ENCODE measurements at places on chromosomes 2 and 18.

GRCh38 chr2:152016181-152017120 lies 82.4 kb downstream of the CACNB4 start:
- no peak for DNase-seq

GRCh38 chr2:212618636-212619035 lies 80.0 kb upstream of the ERBB4 start:
- DNase-seq = no peak

- no peak for DNase-seq
Measured at GRCh38 chr2:130798472-130799218, 38.1 kb upstream of the ARHGEF4 start.

DNA sequence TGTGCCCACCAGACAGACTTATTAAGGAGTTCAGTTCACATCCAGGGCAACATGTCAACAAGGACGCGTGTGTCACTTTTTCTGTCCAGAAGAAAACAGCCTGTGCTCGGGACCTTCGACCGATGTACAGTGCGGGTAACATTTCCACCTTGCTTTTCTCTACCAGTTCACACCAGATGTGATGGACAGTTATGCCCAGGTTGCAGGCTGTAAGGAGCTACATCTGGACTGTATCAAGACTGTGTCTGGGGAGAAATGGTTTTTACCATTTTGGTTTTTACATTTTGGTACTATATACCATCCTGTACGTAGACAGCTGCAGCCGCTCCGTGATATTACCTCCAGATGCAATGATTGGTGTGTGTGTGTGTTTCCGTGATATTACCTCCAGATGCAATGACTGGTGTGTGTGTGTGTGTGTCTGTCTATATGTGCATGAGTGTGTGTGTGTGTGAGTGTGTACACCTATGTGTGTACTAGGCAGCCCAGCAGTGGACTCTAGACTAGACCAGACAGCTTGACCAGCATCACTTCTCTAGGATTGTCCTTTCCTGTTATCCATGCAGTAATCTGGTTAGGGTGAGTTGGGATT lies 118.0 kb downstream of the COL6A3 start:
- no peak for DNase-seq

- no peak for DNase-seq
Measured at GRCh38 chr2:69087912-69088240, 74.9 kb downstream of the ANTXR1 start.

- no peak for DNase-seq
Measured at GRCh38 chr18:44743631-44744030, 62.9 kb downstream of the SETBP1 start.

DNA sequence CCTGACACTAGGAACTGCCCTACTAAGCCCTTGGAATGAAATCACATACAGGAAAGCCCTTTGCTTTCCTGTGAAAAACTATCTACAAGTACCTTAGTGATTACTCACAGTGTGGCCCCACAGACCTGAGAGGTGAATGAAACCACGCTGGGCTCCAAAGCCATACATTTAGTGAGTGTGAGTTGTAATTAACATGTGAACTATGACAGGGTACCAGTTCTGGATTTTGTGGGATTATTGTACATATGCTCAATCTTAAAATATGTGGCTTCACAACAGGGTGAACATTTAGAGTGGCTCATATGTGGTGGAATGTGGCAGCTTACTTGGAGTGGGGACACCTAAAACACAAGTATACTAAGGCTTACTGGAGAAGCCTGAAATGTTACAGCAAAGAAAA lies 12.3 kb downstream of the KCTD1 start:
- peak; percentile 19 for DNase-seq

DNA sequence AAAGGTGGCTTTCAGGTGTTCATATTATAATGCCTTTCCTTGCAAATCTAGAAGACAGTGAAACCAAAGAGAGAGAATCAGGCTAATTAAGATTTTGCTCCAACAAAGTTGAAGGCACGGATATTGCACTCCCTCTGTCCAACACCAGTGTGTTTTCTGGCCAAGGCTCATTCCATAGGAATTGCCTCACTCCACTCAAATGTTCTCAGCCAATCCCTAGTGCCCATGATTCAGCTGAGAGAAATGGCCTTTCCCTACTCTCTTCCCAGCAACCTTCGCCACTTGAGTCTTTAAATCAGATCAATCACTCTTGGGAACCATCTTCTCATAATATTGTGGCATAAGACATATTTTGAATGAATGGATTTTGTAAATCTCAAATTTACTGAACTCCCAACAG lies 768.2 kb upstream of the ACVR2A start:
- DNase-seq = no peak

DNA sequence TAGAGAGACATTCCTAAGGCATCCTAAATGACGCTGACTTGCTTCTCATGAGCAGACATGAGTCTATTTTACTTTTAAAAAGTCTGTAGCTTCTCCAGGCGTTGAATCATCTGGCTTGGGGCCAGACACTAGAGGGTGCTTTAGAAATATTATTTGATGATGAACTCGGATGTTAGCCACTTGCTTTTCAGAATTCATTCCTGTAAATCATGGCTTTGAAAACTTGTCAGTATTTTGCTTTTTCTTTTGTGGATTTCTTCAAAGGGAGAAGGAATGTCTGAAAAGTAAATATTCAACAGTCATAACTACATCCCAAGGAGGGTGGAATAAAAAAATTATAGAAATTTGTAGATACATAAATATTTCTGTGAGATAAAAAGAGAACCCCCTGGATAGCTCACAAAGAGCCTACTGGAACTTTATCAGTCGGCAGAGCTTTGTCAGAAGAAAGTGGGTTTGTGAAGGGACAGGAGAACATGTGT lies 370.8 kb downstream of the OSR1 start:
- no peak for DNase-seq

All from activated CD4-positive, alpha-beta T cell treated with anti-CD3 and anti-CD28 coated beads for 48 hours (primary cell).